Memory B cell (primary cell): ENCODE measurements at places on chromosomes 5 and 9.

- no peak overlapping the region for H3K27ac ChIP-seq
- no peaks in the 10 kb centered on the region for H3K36me3 ChIP-seq
- DNase-seq = peak; percentile 5
Observed at GRCh38 chr9:77935974-77936373, 95.6 kb downstream of the GNAQ start.

- DNase-seq = no peak
- H3K4me1 ChIP-seq = peaks cover 2% of the 10 kb centered on the region
- H3K27me3 ChIP-seq = peaks cover 14% of the 10 kb centered on the region
- H3K27ac ChIP-seq = no peak overlapping the region
- H3K36me3 ChIP-seq = no peaks in the 10 kb centered on the region
- no peak overlapping the region for H3K4me3 ChIP-seq
Observed at GRCh38 chr9:135085830-135086546, 1.5 kb upstream of the OLFM1 start.

DNA sequence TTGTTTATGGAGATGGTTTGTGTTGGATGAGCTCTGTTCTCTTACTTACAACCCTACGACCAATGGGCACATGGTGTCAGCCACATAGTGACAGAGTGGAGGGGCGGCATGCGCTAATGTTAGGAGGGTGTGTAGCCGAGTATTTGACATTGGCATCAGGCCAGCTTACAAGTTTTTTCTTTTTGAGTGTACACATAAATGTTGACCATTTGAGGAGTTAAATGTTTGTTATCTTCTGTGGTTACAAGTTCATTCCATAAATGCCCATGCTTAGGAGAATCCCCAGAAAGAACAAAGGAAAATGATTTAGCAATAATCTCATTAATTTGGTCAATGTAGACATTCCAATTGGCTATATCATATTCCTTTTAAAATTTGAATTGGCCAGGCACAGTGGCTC lies 180.1 kb upstream of the ELL2 start:
- H3K27ac ChIP-seq = no peak overlapping the region
- H3K27me3 ChIP-seq = peaks cover 2% of the 10 kb centered on the region
- H3K4me1 ChIP-seq = no peaks in the 10 kb centered on the region
- DNase-seq = no peak
- H3K4me3 ChIP-seq = no peak overlapping the region

DNA sequence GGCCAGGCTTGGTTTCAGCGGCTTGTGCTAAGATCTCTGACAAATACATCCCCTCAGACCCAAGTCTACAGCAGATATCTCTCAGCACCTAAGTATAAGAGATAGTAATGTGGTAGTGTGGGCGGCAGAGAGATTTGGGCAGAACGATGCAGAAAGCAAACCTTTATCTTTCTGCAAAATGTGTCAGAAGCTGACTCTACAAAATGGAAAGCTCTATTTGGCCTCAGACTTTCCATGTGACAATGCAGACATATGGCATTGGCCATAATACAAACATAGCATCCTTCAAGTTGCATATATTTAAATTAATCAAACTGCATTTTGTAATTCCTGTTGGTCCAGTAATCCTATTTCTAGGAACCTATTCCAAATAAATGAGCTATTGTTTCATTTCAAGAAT lies 102.5 kb upstream of the RAI14 start:
- H3K4me1 ChIP-seq = no peaks in the 10 kb centered on the region
- H3K36me3 ChIP-seq = no peaks in the 10 kb centered on the region
- no peak overlapping the region for H3K4me3 ChIP-seq
- H3K27ac ChIP-seq = no peak overlapping the region
- H3K27me3 ChIP-seq = no peaks in the 10 kb centered on the region

GRCh38 chr9:109974143-109974917 lies 194.3 kb downstream of the PALM2AKAP2 start:
- H3K27me3 ChIP-seq = no peaks in the 10 kb centered on the region
- peak; percentile 78 for DNase-seq
- peak overlapping the region; percentile 33 for H3K4me3 ChIP-seq
- peaks cover 60% of the 10 kb centered on the region for H3K4me1 ChIP-seq
- H3K36me3 ChIP-seq = peaks cover 5% of the 10 kb centered on the region

DNA sequence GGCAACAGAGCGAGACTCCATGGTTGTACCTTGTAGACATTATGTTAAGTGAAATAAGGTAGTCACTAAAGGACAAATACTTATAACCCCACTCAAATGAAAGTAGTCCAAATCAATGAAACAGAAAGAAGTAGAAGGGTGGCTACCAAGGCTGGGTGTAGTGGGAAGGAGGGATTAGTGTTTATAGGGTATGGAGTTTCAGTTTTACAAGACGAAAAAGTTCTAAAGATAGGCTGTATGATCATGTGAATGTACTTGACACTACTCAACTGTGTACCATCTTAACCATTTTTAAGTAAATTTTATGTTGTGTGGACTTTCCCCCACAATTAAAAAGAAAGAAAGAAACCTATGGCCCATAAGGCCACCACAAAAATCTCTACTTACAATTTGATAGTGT lies 32.2 kb downstream of the ALDH7A1 start:
- no peaks in the 10 kb centered on the region for H3K36me3 ChIP-seq
- H3K27ac ChIP-seq = no peak overlapping the region
- no peaks in the 10 kb centered on the region for H3K4me1 ChIP-seq
- no peak overlapping the region for H3K4me3 ChIP-seq

- DNase-seq = no peak
- H3K36me3 ChIP-seq = no peaks in the 10 kb centered on the region
- H3K4me3 ChIP-seq = no peak overlapping the region
- H3K27ac ChIP-seq = no peak overlapping the region
- peaks cover 16% of the 10 kb centered on the region for H3K27me3 ChIP-seq
- H3K4me1 ChIP-seq = no peaks in the 10 kb centered on the region
Observed at GRCh38 chr5:168261227-168261571, 30.2 kb upstream of the WWC1 start.

GRCh38 chr9:110887276-110887675 lies 151.0 kb downstream of the LPAR1 start:
- no peak overlapping the region for H3K27ac ChIP-seq
- no peak overlapping the region for H3K4me3 ChIP-seq
- H3K27me3 ChIP-seq = no peaks in the 10 kb centered on the region
- no peaks in the 10 kb centered on the region for H3K4me1 ChIP-seq

DNA sequence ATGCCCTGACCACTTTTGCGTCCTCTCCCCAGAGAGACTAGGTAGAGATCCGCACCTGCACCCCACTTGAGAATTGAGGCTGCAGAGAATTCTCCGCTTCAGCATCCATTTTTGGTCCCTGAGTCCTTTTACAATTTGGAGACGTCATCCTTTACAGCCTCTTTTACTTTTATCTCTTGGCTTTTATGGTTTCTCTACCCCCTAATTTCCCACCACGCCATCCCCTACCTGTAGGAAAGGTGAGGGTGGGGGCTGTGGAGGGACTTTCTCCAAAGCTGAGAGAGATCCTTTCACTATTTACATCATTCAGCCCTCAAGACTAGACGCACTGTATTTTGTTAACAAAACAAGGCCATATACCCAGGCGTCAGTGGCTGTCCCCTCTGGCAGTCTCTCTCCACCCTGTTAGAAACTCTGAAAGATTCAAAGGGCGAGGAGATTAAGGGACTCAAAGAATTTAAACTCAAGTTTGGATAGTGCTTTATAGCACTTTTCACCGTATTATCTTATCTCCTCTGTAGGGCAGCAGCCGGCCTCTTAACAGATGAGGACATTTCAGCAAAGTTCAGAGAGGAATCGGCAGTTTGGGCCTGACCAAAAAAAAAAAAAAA lies 1.7 kb downstream of the MSX2 start:
- H3K27ac ChIP-seq = no peak overlapping the region
- no peak for DNase-seq
- peaks cover 2% of the 10 kb centered on the region for H3K4me1 ChIP-seq
- H3K27me3 ChIP-seq = peaks cover 15% of the 10 kb centered on the region

DNA sequence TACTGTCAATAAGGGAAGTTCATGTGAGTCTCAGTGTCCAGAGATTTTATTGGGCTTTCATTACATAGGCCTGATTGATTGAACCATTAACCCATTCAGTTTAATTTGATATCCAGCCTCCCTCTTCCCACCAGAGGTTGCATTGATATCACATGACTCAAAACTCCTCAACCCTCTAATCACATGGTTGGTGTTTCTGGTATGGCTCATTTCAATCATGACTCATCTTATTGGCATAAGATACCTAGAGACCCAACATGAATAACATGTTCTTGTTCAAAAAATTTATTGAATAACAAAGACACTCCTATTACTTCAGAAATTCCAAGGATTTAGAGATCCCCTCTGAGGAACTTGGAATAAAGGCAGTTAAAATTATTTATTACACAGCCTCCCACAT lies 982.2 kb downstream of the TLE1 start:
- H3K27ac ChIP-seq = no peak overlapping the region
- H3K4me1 ChIP-seq = no peaks in the 10 kb centered on the region
- no peak for DNase-seq
- no peak overlapping the region for H3K4me3 ChIP-seq

- no peaks in the 10 kb centered on the region for H3K36me3 ChIP-seq
- DNase-seq = no peak
- no peaks in the 10 kb centered on the region for H3K4me1 ChIP-seq
- no peak overlapping the region for H3K27ac ChIP-seq
- no peaks in the 10 kb centered on the region for H3K27me3 ChIP-seq
Observed at GRCh38 chr9:14136646-14137370, 177.1 kb downstream of the NFIB start.

DNA sequence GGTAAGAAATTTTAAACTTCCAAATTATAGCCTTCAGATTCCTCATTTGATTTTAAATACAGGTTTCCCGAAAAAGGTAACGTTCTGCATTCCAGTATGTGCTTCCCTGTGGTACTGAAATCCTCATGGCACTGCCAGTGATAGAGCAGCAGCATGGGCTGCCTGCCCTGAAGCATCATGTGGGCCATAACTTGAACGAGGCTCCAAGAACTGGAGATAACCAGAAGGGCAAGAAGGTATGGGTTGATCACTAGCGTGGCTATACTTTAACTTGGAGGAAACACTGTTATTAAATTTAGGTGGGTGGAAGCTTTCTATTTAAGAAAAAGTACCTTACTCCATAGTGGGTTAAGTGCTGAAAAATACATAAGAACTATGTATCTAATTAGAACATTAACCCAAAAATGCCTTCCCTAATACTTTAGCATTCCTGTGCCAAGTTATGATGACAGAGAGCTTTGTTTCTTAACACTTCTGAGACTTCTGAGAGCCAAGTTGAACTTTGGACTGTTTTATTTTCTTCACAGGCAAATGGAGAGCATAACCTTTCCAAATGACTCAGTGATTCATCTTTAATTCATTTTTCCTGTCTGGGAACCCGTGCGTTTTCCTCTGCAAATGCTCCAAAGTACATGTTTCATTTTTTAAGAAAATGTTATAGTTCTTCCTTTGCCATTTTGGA lies 191.5 kb upstream of the GNA14 start:
- peaks cover 5% of the 10 kb centered on the region for H3K4me1 ChIP-seq
- no peaks in the 10 kb centered on the region for H3K36me3 ChIP-seq
- H3K27me3 ChIP-seq = peaks cover 2% of the 10 kb centered on the region
- no peak overlapping the region for H3K27ac ChIP-seq

- H3K27ac ChIP-seq = peak overlapping the region; percentile 96
- H3K4me3 ChIP-seq = peak overlapping the region; percentile 97
- peaks cover 37% of the 10 kb centered on the region for H3K4me1 ChIP-seq
- H3K27me3 ChIP-seq = no peaks in the 10 kb centered on the region
- peaks cover 16% of the 10 kb centered on the region for H3K36me3 ChIP-seq
Observed at GRCh38 chr5:115543365-115544042, 1.1 kb downstream of the FEM1C start.

GRCh38 chr9:92293075-92293354 lies 482 bp downstream of the IARS1 start:
- peaks cover 22% of the 10 kb centered on the region for H3K36me3 ChIP-seq
- peak overlapping the region; percentile 39 for H3K4me3 ChIP-seq
- no peak for DNase-seq
- peak overlapping the region; percentile 97 for H3K27ac ChIP-seq
- H3K4me1 ChIP-seq = peaks cover 24% of the 10 kb centered on the region

DNA sequence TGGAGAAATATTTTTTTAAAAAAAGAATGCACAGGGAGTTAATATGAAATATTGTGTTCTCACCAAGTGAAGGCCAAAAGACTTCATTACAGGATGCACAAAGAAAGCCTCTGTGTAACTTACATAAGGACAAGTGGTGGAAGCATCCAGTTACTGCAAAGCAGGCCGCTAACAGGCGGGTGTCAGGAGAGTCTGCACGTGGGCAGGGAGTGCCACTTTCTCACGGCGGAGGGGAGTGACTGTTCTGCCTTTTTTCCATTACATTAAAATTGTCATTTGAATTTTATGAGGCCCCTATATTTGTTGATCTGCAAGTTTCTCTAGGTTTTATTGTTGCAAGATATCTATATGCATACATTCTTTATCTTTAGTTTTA lies 28.1 kb upstream of the SPATA31E1 start:
- no peaks in the 10 kb centered on the region for H3K36me3 ChIP-seq
- H3K4me1 ChIP-seq = no peaks in the 10 kb centered on the region
- no peak for DNase-seq
- H3K4me3 ChIP-seq = no peak overlapping the region

- H3K4me3 ChIP-seq = peak overlapping the region; percentile 85
- DNase-seq = no peak
- peaks cover 13% of the 10 kb centered on the region for H3K4me1 ChIP-seq
- no peaks in the 10 kb centered on the region for H3K27me3 ChIP-seq
- peaks cover 9% of the 10 kb centered on the region for H3K36me3 ChIP-seq
Observed at GRCh38 chr9:129640086-129640870, 1.7 kb downstream of the ASB6 start.

DNA sequence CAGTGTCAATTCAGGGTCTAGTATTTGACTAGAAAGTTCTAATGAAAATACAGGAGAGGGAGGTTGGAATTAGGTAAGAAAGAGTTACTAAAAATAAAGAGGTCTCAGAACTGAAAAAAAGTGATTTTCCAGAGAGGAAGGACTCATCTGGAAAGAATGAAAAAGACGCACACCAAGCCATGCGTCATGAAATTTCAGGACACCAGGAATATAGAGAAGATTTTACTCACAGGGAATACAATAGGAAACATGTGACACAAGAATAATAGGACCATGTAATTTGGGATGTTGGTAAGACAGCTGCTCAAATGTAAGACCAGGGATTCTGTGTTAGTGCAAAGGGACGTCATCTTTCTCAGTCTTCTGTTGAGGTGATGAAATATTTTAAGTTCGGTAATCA lies 224.7 kb downstream of the GDNF start:
- no peak overlapping the region for H3K4me3 ChIP-seq
- H3K27ac ChIP-seq = no peak overlapping the region
- no peak for DNase-seq
- H3K4me1 ChIP-seq = no peaks in the 10 kb centered on the region
